Right renal cortex interstitium (tissue), 3 donors: ENCODE measurements at places on chromosomes 6 and 20. TPM values are rescaled to one million over a fixed set of nuclear protein-coding genes. Genes with fewer than 3 reads are reported as not detected.

Gene LRRC73
- polyA plus RNA-seq, result 1.0 TPM

Gene FAM209A
- 0.71 TPM for polyA plus RNA-seq

Gene ZC3H12D
- polyA plus RNA-seq, result 0.18 TPM

Gene RSPO3
- polyA plus RNA-seq, result 19.7 TPM

Gene HLA-DQA2
- polyA plus RNA-seq, result not detected

Gene PLAGL1
- 67.2 TPM for polyA plus RNA-seq

Gene XKR7
- polyA plus RNA-seq, result 0.24 TPM

Gene CCN5
- not detected for polyA plus RNA-seq

Gene CAPN11
- 0.24 TPM for polyA plus RNA-seq

Gene HLA-DQB1
- 4.3 TPM for polyA plus RNA-seq

Gene NKAPL
- polyA plus RNA-seq, result 2.7 TPM

Gene MARCKS
- 261 TPM for polyA plus RNA-seq

Gene NHSL1
- 11.6 TPM for polyA plus RNA-seq

Gene C4A
- polyA plus RNA-seq, result 10.9 TPM

Gene MUCL3
- 0.06 TPM for polyA plus RNA-seq

Gene UBD
- 2.3 TPM for polyA plus RNA-seq

Gene SLC25A27
- polyA plus RNA-seq, result 31.0 TPM

Gene CLIC1
- polyA plus RNA-seq, result 313 TPM

Gene ADGRB3
- polyA plus RNA-seq, result 5.1 TPM

Gene SIM1
- 21.3 TPM for polyA plus RNA-seq

Gene MDFI
- polyA plus RNA-seq, result 37.5 TPM

Gene GTF3C6
- polyA plus RNA-seq, result 108 TPM

Gene GSTA3
- 0.51 TPM for polyA plus RNA-seq

Gene SLC44A4
- polyA plus RNA-seq, result 43.8 TPM

Gene MAP7
- polyA plus RNA-seq, result 33.2 TPM

Gene SNTA1
- 9.6 TPM for polyA plus RNA-seq

Gene MYB
- polyA plus RNA-seq, result 4.4 TPM

Gene THBS2
- 9.0 TPM for polyA plus RNA-seq

Gene CENPQ
- 13.0 TPM for polyA plus RNA-seq

Gene PROKR2
- polyA plus RNA-seq, result not detected

Gene PCSK2
- 0.85 TPM for polyA plus RNA-seq

Gene METTL24
- polyA plus RNA-seq, result 14.7 TPM

Gene HSPA1L
- 4.1 TPM for polyA plus RNA-seq
